Ascending aorta (tissue), 2 donors: ENCODE measurements at places on chromosomes 2 and 18.

DNA sequence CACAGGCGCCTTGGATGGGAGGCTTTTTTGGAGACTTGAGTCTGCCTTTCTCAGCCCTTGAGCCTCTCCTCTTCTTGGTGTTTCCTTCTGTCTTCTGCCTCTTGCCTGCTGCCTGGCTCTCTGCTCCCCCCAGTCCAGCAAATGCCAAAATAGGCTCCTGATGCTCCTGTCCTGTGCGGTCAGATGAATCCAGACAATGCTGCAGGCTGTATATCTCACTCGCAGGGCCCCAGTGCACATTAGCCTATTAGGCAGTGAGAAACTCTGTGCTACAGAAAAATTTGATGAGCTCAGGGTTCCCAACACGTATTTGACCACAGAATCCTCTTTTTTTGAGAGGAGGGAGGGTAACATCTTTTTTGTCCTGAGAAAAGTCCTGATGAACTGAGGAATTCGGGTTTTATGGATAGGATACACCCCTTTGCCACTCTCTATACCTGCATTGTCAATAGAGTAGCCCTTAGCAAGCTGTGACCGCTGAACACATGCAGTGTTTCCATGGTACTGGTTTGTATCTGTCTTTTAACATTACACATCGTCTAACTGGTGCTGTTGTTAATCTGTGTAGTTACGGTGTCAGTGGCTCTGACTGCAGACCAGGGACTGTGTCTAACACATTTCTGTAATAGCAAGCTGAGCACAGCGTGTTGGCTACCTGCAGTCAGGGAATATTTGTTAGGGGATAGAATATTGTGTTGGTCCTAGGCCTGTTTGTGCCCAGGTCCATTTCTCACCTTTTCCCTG is 50.8 kb downstream of the FAM228A start:
- no peak for DNase-seq

DNA sequence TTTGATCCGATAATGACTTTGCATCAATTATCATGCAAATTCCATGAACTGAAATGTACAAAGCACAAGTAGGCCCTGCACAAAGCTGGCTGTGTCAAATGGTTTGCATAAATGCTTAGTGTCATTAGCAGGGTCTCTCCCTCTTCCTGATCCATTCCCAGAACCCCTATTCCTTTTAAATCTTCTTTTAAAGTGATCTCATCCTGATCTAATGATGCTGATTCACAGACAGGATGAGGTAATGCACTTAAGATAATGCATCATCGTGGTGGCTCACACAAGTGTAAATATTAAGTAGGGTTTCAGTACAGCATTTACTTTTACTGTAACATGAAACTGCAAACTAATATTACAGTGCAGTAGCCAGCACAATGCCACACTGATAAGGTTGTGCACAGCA is 304.8 kb upstream of the SOX11 start:
- no peak for DNase-seq

DNA sequence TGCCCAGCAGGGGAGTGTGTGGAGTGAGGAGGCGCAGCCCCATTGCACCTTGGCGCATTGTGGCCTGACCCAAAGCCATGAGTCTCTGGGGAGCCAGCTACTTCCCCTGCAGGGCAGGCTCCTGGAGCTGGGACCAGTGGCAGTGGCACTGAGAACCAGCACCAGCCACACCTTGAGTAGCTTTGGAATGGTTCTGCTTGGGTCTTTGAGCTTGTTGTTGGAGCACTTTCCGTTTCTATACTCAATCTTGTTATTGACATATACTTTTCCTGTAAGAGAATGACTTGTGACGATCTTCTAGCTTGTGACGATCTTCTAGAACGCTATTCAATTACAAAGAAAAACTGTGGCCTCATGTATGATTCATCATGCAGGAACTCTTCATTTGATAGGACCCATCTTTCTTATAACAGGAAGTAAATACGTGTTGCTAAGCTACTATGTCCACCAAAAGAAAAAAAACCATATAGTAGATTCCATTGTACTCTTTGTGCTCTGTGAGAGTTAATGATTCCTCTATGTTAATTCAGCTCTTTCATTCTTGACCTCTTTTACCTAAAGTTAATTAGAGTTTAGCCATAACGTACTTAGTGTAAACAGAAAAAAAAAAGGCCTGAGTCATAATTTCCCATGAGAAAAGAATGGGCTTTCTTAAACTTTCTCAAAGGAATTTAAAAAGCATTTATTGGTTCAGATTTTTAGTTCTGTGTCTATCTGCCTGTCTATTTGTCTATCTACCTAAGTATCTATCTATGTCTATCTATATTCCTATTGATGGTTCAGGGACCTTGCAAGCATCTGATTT is 113.1 kb downstream of the GATA6 start:
- DNase-seq, result no peak

GRCh38 chr18:9329471-9329870 is 5.1 kb upstream of the TWSG1 start:
- no peak for DNase-seq

DNA sequence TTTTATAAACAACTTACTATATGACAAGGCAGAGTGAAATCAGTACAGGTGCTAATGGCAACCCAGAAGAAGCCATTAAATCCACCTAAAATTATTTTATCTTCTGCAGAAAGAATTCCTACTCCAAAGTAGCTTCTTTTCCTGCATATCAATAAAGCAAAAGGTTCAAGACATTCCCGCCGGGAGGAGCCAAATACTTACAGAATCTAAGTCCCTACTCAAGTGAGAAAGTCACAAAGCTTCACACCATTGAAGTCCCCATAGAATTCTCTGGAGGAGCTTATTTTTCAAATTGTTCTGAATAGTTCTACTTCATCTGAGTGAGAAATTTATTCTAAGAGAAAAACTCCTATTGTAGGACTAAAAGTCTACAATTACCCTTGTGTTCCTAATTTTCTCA is 233.7 kb upstream of the HNRNPA3 start:
- no peak for DNase-seq

- DNase-seq, result no peak
These were observed 91.6 kb downstream of the BIN1 start for GRCh38 chr2:127015106-127015910.

GRCh38 chr2:168712053-168712452 is 90.4 kb upstream of the NOSTRIN start:
- DNase-seq, result no peak

DNA sequence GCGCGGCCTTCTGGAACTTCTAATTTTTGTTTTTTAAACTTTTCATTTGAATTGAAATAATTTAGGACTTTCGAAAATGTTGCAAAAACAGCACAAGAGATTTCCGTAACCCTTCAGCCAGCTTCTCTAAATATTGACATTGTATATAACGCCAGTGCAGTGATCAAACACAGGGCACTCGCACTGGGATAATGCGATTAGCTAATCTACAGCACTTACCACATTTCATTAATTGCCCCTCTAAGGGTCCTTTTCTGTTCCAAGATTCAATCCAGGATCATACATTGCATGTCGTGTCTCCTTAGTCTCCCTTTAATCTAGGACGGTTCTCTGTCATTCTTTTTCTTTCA is 343 bp upstream of the CD302 start:
- DNase-seq, result no peak

DNA sequence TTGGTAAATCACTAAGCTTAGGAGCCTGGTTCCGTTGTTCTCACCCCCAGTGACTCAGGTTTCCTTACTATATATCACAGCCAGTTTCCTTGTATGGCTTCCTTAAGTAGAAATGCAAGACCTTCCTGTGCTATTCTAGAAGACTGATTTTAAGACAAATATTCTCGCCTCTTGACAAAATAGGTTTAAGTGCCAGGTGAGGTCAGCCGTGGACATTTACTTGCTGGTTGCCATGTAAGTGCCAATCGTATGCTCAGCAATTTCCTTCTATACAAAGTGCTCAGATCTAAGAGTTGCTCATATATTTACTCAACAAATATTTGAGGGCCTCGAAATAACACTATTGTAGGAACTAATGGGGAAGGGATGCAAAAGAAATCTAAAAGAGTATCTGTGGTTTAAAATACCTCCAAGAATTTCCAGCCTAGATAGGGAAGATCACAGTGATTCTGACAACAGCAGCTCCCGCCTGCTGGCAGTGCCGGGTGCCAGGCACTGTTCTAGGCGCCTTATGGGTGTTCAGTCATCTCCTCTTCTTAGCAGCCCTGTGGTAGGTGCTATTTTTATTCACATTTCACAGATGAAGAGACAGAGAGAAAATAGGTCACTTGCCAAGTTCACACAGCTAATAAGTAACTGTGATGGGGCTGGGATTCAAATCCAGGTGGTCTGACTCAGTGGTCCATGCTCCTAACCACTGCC is 95.3 kb upstream of the B3GNT7 start:
- no peak for DNase-seq

DNA sequence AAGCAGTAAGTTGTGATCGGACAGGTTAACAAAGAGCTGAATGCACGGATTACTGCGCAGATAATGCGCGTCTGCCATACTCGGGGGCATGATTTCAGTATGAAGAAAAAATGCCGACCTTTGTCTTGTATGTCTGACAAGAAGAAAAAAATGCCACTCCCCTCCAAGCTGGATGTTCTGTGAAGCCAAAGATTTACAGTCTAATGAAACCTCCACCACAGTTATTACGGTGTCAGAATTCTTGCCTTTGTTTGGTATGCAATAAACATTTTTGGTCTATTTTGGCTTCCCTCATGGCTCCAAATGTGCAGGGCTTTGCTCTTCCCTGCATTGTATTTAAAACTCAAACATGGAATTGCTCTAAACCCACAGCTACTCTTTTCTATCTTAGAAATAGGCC is 72.2 kb upstream of the THUMPD2 start:
- no peak for DNase-seq

GRCh38 chr2:190477661-190478454 is 56.7 kb downstream of the NEMP2 start:
- DNase-seq, result no peak

- DNase-seq, result no peak
These were observed 28.0 kb upstream of the KCMF1 start for GRCh38 chr2:84942964-84943421.

DNA sequence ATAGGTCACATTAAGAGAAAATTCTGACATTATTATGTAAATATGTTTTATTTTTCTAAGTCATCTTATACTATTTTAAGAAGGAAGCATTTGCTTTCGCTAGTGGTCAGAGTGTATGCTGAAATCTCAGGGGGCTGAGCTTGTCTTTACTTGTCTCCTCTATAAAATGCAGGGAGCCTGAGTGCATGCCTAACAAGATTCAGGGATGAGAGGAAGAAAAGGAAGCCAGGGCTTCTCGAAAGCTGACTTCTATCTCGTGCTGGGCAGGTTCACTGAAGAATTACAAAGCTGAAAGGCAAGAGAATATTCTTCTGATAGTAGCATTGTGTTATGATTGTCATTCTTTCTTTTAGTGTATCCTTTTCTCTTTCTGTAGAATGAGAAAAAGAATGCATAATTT is 467.4 kb downstream of the SOX11 start:
- no peak for DNase-seq

GRCh38 chr2:176135035-176135440 is 5.5 kb downstream of the HOXD8 start:
- DNase-seq, result no peak

DNA sequence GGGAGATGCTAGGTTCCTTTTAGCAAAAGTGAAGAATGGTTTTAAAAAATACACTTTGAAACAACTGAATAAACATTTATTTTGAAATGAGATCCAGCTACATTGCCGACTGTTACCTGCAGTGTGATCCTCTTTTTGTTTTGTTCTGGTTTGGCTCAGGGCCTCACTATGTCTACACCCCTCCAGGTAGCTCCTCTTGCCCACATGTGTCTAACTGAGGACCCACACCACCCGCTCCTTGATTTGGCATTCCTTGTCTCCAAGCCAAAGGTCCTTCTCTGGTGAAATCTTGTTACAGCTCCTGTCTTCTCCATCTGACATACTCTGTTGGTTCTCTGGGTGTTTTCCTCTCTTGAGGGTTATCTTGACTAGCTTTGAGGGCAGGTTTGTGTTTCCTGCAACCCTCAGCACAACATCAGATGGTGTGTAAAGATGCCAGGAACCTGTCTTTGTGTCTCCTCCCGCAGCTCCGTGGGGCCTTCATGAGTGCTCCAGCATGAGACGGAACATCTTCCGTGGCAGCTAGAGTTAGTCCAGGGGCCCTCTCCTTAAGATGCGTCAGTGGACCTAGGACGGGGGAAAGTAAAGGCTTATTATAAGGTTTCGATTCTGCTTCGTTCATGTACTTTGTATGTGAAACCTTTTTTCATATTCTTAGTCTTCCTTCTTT is 32.1 kb downstream of the MAP4K4 start:
- no peak for DNase-seq

DNA sequence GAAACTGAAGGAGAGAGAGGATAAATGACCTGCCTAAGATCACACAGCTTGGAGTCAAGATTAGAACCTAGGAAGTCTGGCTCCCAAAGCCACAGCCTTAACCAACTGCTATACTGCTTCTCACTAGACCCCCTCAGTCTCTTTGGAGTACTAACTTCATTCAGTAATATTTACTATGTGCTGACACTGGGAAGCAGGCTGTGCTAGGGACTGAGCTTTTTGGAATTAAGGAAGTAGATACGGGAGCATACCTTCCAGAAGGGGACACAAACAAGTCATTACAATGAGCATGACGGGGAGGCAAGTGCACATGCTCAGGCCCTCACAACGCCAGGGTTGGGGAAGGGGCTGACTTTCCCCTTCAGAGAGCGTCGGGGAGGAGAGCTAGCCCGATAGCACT is 97.7 kb downstream of the INO80D start:
- no peak for DNase-seq

DNA sequence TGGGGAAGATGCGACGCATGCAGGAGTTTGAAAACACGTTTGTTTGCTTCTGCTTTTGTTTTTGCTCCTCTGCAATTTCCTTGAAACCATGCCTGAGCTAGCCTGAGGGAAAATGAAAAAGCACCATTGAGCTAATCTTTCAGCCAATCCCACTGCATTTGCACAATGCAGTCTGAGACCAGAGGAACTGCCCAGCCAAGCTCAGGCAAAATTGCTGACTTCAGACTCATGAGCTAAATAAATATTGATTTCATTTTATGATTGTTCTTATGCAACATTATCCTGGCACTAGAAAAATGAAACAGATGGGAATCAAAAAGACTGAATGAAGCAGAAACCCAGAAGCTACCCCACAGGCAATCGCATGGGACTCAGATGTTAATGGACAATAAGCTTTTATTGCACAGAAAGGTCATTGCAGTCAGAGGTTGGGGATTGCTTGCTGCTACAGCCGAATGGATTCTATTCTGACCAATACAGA is 37.0 kb downstream of the TPRKB start:
- no peak for DNase-seq
